ENCODE measurements at places on chromosomes 2 and 18.
A peak's percentile ranks its signal among the peaks of the same experiment; 100 is the strongest.

DNA sequence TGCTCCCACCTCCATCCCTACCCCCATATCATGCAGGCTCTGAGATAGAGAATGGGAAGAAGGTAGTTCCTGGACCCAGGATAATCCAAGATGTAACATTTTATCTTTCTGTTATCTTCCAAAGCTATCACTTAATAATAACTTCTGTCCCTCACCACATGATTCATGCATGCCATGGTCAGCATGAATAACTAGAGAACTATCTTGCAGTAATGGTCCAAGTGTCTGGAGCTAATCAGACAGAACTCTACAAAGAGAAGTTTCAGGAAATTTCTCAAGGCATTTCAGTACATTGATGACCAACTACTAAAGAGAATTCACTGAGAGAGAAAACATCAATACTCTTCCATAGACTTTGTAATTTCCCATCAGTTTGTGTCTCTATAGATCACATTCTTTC, 1469.7 kb upstream of the PIK3C3 start:
- DNase-seq = no peak

DNA sequence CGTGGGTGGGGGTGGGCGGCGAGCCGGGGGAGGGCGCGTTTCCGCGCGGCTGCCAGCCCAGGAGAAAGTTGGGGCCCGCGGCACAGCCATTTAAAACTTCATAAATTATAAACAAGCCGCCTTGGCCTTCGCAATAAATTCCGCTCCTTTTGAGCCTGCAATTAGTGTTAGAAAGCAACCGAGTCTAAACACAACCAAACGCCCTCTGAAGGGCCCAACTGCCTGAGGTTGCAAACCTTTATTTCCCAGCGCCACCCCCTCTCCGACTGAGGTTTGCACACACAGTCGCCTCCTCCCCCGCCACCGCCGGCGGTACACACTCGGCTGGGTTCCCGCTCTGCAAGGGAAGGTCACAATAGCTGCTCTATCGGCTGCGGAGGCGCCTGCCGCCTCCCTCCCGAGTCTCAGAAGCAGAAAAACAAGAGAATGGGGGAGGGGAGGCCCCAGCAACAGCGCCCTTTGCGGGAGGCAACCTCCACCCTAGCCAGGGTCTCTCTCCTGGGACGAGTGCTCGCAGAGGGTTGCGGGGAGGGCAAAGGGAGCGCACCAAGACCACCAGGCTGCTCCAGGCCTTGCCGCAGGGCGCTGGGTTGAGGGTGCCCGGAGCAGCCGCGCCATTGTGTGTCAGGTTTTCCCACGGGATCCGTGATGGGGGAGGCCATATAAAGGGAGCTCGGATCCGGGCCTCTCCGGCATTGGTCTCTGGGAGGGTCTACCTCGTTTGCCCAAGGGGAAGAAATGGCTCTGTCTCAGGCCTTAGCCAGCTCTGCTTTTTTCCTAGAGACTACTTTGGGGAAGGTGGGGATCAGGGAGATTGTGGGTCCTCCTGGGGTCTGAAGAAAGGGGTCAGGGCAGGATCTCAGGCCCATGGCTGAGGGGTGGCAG, 13.4 kb upstream of the HOXD1 start:
- no peak for DNase-seq

- no peak for DNase-seq
Measured at GRCh38 chr2:237604960-237605359, 14.4 kb upstream of the RAB17 start.

DNA sequence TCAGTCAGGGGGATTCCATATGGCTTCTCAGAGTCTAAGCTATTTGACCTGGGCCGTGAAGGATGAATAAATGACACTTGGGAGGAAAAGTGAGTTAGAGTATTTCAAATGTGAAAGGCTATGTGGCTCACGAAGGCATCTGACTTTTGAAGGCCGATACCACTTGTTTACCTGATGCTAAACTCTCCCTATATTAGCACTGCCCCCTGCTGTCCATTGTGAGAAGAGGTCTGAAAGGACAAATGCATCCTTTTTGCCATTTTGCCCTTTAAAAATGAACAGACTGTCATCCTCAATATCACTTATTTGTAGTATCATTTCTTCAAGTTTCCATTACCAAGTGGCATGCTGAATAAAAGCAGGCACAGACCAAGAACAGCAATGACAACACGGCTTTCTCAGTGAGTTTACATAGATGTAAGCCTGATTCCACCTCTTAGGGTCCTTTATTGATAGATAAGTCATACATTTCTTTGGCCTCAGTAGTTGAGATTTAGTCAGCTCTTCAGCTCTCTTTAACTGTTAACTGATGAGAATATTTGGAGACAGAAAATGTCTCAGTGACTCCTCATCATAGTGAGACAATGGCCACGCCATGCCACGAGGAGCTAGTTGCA, 40.1 kb downstream of the DOCK10 start:
- DNase-seq = peak; percentile 35

GRCh38 chr2:239275847-239276831, 124.7 kb downstream of the HDAC4 start:
- DNase-seq = no peak

- DNase-seq = no peak
Measured at GRCh38 chr2:161733025-161733424, 108.8 kb downstream of the SLC4A10 start.

DNA sequence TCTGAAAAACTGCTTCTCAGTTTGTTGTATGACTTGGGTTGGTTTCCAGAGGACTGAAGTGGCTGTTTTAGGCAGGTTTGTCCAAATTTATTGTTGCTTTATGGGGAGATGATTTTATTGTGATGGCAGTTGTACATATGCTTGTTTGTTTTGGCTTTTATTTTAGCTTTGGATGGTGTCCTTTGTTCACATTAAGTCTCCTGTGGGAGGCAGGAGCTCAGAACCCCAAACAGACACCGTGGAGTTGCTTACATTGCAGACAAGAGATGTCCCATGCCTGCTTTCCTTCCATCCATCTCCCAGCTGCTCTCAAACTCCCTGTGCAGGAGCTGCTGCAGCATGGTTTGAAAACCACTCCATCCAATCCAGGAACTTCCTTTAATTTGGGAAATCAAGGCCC, 414.7 kb downstream of the LPIN1 start:
- no peak for DNase-seq

DNA sequence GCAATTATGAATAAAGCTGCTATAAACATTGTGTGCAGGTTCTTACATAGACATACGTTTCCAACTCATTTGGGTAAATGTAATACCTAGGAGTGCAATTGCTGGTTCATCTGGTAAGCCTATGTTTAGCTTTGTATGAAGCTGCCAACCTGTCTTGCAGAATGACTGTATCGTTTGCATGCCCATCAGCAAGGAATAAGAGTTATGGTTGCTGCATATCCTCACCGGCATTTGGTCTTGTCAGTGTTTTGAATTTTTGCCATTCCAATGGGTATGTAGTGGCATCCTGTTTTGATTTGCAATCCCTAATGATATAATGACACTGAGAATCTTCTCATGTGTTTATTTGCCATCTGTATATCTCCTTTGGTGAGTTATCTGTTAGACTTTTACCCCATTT, 20.7 kb downstream of the CCDC150 start:
- DNase-seq = no peak

GRCh38 chr2:98560256-98560771, 48.0 kb downstream of the COA5 start:
- no peak for DNase-seq

DNA sequence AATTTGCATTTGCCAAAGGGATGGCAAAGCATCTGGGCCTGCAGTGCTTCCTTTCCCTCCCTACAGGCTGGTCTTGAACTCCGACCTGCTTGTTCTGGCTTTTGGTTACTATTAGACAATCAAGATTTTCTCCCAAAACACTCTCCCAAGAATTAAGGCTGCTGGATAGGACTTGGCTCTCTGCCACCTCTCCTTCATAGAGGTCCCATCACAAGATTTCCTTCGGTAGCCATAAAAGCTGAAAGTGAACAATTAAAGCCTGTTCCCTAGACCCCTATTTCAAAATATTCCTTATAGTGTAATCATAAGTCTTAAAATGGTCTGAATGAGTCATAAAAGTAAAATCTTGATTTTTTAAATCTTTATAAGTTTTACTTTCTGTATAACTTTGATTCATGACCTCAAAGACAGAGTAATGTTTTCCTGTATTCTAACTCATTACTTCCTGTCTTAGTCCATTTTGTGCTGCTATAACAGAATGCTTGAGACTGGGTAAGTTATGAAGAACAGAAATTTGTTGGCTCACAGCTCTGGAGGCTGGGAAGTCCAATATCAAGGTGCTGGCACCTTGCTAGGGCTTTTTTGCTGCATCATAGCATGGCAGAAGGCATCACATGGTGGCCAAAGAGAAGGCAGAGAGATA, 37.8 kb upstream of the TNP1 start:
- DNase-seq = no peak

- DNase-seq = no peak
Measured at GRCh38 chr2:109356324-109357035, 227.5 kb downstream of the SH3RF3 start.

- DNase-seq = no peak
Measured at GRCh38 chr2:47310801-47311560, 92.0 kb upstream of the MSH2 start.

- DNase-seq = no peak
Measured at GRCh38 chr18:13434854-13435253, 216.3 kb downstream of the LDLRAD4 start.

DNA sequence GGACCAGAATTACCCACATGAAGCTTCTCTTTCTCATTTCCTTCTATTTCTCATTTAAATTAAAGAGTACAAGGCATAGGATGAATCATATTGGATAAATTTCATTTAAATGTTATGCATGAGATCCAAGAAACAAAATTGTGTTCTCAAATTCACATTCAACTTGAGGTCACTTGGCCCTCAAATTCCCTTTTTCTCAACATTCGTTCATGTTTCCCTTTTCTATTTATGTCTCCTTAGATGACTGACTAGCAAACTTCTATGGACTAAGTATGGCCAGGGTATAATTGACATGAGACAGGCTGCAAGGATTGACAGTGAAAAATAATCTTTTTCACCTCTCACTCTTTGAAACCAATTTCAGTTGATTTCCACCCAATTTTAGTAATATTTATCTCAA, 4.0 kb upstream of the LDLRAD4 start:
- DNase-seq = no peak

- no peak for DNase-seq
Measured at GRCh38 chr2:63668000-63668399, 79.2 kb downstream of the MDH1 start.

DNA sequence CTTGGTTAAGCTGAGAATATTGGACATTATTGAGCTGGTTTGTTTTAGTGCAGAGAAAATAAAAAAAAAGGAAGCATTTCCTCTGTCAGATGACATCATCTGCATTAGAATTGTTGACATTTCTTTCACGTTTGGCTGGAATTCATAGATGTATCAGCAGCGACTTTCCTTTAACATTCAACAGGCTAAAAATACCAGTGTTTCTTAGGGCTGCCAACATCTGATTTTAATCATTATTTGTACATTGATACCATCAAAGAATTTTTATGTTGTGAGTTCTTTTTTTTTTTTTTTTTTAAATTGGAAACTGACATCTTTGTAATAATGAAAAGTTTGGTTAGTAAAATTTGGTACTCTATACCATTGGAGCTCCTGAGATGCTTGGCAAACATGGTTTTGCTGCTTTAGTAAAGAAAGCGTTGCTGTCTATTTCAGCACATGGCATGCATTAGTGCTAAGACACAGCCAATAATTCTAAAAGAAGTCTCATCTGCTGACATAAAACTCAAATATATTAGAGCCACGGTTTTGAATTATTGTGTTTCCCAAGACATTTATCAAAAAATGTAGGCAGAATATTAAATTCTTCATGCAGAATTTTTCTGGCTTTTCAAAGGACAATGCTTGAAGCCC, 33.6 kb downstream of the GTF2A1L start:
- DNase-seq = no peak

GRCh38 chr2:58916063-58916462, 674.9 kb upstream of the FANCL start:
- no peak for DNase-seq

GRCh38 chr2:223459328-223459939, 142.7 kb downstream of the SCG2 start:
- DNase-seq = no peak

DNA sequence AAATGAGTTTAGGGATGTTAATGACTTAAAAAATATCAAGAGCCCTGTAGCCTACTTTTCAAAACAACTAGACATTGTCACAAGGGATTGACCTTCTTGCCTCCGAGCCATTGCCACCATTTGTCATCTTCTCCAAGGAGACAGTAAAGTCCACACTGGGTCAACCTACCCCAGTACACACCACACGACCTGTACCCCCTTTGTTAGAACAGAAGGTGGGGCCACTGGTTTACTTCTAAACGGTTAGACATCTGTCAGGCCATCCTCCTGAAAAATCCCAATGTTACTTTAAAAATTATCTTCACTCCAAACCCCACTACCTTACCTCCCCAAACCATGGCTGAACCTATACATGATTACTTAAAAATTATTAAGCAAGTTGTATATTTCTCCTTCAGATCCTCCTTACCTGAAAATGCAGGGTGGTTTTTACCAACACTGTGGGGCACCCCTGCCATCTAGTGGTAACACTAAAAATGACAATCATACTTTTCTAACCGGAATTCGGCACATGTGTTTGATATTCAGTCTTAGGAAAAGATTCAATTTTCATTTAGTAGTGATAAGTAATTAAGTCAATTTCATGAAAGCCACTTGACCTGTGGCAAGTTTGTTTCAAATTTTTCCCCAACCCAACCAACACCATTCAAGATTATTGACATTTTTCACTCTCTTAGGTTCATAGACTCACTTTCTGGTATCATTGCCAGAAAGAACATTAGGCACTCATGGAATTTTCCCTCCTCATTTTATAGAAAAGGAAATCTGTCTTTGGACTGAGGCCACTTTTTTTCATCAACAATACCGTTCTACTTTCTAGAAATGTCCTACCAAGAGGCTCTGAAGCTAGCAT, 265.3 kb upstream of the PKDCC start:
- no peak for DNase-seq

GRCh38 chr2:57443973-57444521, 602.6 kb upstream of the VRK2 start:
- DNase-seq = no peak

DNA sequence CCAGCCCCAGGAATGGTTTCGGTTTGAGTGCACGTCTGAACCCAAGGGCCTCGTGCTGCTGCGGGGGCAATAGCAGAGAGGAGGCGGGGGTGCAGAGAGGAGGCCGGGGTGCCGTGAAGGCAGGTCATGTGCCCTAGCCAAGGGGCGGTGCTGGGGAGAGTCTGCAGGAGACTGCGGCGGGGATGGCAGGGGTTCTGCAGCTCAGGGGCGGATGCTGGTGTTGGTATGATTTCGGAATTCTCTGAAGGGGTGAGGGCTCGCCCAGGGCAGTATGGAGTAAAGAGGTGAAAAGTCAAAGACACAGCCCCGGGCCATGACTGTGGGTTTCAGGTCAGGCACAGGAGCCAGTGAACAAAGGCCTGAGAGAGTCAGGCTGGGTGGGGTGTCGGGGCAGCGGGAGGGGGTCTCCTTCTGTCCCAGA, 186.5 kb upstream of the HDAC4 start:
- DNase-seq = no peak

- DNase-seq = no peak
Measured at GRCh38 chr2:168603439-168603961, 147.4 kb downstream of the CERS6 start.
